A172 (cell line): ENCODE measurements at places on chromosomes 1 and 21. TPM values are rescaled to one million over a fixed set of nuclear protein-coding genes. Genes with fewer than 3 reads are reported as not detected.

DNA sequence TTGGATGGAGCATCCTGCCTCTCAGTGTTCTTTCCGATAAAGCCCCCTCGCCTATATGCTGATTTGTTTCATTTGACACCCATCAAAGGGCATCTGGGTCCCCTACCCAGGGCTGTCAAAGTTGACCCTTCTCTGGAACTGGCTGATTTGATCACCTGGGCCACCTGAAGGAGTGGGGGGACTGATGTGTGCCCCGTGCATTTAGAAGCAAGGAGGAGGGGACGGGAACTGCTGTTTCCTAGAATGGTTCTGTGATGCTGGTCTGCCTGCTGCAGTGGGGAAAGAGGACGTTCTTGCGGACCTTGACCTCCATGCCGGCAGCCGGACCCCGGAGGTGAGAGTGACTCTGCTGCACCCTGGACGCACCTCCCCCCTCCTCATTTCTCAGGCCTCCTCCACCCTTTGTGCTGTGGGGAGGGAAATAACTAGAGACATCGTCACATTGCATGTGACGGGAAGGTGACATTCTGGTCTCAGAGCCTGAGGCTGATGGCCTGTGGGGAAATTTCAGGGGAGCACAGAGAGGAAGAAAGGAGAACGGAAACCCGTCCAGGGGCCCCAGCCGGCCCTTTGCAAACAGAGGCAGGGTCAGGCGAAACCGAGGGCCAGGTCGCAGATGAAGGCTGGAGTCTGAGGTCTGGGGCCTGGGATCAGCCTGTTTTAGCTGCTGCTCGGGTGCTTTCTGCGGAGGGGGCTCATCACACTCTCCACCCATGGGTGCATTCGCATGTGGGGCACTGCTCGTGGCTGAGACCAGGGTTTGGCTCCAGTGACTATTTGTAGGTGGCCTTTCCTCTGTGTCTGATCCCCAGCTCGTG, 25.7 kb downstream of the CRYAA start:
- no peak for DNase-seq

DNA sequence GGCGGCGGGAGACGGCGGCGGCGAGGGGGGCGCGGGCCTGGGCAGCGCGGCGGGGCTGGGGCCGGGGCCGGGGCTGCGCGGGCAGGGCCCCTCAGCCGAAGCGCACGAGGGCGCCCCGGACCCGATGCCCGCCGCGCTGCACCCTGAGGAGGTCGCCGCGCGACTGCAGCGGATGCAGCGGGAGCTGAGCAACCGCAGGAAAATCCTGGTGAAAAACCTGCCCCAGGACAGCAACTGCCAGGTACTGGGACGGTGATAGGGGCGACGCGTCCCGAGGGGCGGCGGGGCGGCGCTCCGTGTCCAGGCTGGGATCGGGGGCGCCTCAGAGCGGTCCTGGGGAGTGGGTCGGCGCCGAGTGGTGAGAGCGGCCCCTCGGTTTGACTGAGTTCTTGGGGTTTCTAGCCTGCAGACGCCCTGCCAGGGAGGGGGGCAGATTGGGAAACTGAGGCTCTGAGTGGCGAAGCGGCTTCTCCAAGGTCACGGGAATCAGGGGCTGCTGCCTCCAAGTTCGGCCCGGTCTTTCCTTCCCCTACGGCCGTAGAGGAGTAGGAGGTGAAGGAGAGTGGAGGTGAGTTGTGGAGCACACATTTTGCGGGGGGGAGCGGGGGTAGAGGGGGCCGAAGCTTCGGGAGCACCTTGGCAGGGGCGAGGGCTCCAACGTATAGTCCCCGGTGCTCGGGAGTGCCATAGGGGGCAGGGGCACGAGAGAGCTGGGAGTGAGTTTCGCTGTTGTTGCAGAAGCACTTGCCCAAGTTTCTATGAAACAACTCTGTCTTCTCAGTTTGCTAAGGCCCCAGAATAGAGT, 508 bp downstream of the RAVER2 start:
- peak; percentile 11 for DNase-seq

DNA sequence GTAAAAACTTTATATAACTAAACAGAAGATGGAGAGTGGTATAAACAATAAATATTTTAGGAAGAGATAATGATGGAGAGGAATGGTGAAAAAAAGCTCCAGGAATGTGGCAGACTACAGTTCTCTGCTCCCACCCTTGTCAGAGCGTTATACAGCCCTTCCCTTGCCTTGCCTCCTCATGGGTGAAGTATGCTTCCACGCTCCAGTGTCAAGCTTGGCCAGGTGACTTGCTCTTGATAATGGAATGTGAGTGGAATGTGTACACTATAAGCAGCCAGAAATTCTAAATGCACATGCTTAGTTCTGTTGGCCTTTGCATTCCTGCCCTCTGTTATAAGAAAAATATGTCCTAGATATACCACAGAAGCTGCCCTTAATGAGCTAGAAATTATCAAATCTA, 24.7 kb upstream of the POGK start:
- DNase-seq: peak; percentile 5

DNA sequence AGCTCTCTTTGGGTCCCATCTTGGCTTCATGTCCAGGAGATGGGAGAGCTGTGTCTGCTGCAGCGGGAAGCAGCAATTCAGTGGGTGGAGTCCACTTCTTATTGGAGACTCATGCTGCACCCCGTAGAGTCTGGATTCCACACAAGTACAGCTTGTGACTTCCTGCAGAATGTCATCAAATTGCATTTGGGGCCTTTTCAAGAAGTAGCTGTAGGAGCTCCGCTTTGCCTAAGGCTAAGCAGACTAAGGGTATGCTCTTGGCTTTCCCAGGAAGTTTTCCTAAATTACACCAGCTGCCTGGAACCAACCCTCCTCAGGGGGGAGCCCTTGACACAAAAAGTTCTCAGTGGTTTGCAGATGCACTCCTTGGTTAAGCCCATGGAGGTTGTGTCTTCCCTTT, 5.7 kb upstream of the MOB3C start:
- DNase-seq: peak; percentile 61

GRCh38 chr1:15391366-15391765, 18.3 kb upstream of the EFHD2 start:
- no peak for DNase-seq

- no peak for DNase-seq
These were observed 13.3 kb upstream of the DR1 start for GRCh38 chr1:93332368-93332767.

Gene TFF3
- total RNA-seq: not detected in 2 replicates

Gene ERG
- 0.05 TPM in 1 of 2 replicates, not detected in the other for total RNA-seq

Gene SLC37A1
- total RNA-seq: 1.1 and 1.6 TPM in 2 replicates

Gene RGSL1
- not detected in 2 replicates for total RNA-seq
